ENCODE measurements at places on chromosomes 16 and 17. TPM values are rescaled to one million over a fixed set of nuclear protein-coding genes. Genes with fewer than 3 reads are reported as not detected.
A peak's percentile ranks its signal among the peaks of the same experiment; 100 is the strongest.

The FAM20A gene
- not detected for total RNA-seq

The CSH2 gene
- not detected for total RNA-seq

The RABEP1 gene
- total RNA-seq: 60.9 TPM

The FAM222B gene
- total RNA-seq: 21.5 TPM

The NAGS gene
- total RNA-seq: 0.74 TPM

GRCh38 chr16:53503991-53504663 is 1.1 kb upstream of the AKTIP start:
- peak overlapping the region; percentile 68 for H3K27ac ChIP-seq
- peaks cover 1% of the 10 kb centered on the region for H3K36me3 ChIP-seq
- H3K4me1 ChIP-seq: peaks cover 29% of the 10 kb centered on the region
- H3K4me3 ChIP-seq: peak overlapping the region; percentile 78
- DNase-seq: no peak

Measured in CD8-positive, alpha-beta memory T cell (primary cell).